NCI-H526 treated with DMSO at 0.1 percent for 48 hours (cell line): ENCODE measurements at places on chromosomes 2 and 18.

- DNase-seq: no peak
Observed at GRCh38 chr2:100767810-100768806, 51.8 kb upstream of the NPAS2 start.

DNA sequence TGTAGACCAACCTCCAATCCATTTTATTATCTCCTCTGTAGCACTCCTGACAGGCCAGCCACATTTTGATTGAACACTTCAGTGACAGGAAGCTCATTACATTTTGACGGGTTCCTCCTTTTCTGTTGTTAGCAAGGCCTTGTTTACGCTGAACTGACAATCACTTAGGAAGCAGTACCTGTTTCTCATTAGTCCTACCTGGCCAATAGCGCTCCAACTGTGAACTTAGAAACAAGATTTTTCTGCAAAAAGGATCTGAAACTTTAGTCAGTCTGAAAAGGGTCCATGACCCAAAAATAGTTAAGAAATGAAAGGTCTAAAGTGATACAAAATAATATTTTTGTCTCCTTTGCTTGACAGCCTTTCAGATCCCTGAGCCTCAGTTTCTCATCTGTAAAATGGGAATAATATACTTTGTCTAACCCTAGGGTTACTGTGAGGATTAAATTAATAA, 119.6 kb upstream of the MSTN start:
- DNase-seq: no peak

GRCh38 chr2:16664809-16665747, 556 bp downstream of the CYRIA start:
- DNase-seq: no peak

DNA sequence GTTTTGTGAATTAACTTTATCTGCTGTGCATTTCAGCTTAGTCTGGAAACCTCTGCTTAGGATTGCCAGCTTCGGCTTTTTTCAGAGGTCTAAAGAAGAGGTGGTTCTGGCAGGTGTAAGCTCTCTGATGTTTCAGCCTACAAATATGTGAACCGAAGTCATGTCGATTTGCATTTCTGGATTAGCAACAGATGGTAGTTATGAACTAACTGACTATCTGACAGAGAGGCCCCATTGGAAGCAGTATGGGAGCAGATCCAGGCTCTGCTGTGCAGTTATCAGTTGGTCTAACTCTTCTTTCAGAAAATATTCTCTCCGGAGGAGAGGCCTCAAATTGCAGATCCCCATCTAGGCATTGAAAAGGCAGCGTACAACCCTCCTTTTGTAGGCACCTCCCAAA, 32.7 kb upstream of the SPRED2 start:
- peak; percentile 79 for DNase-seq

GRCh38 chr2:133431289-133431688, 137.0 kb downstream of the NCKAP5 start:
- no peak for DNase-seq

DNA sequence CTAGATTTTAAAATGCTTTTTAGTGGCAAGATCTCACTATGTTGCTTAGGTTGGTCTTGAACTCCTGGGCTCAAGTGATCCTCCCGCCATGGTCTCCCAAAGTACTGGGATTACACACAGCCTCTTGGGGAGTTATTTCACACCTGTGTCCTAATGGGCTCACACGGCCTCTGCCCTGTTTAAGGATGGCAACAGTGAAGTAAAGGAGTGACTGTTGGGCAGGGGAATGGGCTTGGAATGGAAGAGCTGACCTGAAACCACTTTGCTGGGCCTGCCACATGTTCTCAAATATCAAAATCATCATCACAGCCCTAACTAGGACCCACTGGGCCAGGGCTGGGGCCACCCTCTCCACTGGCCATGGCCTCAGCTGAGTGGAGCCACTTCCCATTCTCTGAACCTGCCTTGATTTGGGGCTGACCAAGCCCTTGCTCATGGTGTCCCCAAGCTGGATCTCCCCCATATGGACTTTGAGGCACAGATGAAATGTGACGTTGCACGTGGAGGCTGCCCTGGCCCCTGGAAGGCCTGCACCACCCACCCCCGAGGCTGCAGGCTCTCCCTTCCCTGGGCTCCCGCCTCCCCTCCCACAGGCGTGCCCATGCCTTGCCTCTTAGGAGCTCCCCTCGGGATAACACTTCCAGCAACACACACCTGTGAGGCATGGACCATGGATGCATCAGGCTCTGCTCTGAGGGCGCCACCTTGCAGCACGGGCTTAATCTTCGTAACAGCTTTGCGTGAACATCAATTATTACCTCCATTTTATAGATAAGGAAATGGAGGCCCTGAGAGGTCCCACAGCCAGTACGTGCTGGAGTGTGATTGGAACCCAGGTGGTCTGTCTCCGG, 71.8 kb upstream of the SMAD7 start:
- DNase-seq: no peak

DNA sequence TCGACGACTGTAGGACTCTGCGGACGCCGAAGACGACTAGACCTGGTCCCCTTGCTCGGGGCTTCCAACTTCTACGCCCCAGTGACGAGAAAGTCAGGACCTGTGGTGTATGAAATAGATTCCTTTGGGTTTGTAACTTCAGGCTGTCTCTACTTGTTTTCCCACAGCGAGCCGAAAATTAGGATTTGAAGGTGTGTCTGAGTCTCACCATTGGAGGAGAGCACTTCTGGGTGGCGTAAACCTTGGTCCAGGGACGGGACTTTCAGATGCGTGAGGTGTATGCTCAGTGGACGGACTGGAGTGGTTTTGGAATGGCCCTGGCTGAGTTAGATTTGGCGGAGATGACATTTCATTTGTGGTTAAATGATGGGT, 1.3 kb downstream of the BIRC6 start:
- DNase-seq: no peak

- no peak for DNase-seq
Observed at GRCh38 chr18:3931542-3932112, 481.7 kb downstream of the TGIF1 start.

DNA sequence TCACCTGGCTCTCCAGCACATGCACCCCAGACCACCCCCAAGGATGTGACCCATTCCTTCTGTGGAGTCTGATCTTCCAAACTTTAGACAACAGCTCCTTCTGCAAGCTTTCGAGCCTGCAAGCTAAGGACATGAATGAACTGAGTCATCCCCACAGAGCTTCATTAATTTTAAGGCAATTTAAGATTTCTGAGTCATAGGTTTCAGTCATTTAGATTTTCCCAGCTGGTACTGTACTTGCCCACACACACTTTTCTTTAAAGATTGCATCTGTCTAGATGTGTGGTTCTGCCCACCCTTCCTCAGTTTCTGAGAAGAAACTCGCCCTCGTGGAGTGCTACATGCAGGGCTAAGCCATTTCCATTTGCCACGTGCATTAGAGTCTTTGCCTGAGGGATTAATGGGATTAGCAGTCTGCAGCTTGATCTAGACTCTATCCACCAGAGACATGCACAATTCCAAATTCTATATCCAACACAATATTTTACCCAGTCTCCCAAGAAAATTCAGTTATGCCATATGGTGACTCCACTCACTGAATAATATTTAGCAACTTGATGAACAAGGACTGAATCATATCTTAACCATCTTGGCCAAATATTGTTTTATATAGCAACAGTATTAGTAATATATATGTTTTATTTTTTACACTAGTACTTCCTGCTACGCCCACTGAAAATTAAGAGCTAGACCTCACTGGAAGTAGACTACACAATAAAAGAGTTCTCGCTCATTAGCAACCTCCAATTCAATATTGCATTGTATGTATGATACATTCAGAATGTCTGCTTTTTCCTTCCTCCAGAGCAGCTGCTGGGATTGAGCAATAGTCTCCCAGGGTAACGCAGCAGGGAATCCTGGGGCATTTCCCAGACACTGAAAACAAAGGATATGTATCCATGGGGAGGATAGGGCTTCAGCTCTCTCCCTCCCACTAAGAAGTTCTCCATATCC, 14.3 kb upstream of the TRIB2 start:
- no peak for DNase-seq

DNA sequence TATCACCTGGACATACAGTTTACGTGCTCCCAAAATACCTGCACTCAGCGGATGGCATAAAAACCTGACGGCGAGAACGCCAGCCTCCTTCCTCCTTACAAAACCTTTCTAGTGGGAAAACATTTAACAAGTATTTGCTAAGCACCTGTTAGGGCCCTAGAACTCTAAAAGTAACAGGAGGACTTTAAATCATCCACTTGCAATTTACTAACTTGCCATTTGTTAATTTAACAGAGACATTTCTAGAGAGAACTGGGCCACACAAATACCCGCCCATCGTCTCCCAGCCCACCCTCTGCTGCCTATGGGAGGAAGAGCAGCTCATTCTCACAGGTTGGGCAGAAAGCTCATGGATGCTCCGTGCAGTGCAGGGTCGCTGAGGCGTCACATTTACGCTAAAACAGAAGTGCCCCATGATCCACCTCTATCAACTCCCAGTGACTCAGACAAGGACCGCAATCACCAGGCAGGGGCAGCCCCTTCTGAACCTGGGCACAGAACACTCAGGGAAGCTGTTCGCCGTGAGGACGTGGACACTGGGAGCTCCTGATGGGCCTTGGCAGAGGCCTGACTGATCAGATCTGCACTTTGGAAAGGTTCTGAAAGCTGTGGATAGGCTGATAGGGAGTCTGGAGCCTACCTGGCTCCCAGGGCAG, 106.9 kb downstream of the HDAC4 start:
- DNase-seq: no peak

DNA sequence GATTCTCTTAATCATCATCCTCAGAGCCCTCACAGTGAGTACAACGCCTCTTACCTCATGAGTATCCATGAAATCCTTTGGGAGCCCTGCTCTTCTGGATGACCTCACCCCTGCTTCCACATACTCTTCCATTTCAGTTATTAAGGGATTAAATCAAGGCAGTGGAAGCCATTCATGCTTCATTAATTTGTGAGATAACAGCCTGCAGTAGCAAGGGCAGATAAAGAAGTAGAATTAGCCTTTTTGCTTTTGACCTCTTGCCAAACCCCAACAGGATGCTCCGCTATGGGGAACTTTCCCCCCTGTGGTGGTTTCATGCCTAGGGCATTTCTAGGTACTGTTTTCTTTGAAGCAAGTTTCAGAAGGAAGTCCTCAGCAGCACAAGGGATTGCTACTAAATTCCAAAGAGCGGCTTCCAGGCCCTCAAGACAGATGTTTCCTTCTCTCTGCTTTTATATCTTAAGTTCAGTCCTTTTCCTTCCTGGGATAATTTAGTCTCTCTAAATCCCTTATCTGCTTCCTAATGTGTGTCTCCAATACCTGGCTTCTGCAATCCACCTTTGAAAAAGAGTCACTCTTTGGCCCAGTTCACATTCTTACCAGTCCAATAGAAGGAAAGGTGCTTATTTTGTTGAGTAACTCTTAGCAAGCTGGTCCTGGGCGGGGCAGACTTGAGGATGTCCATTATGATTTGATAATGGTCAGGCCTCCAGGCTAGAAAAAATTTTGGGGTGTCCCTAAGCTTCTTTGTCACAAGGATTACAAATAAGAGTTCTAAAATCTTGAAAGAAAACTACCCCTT, 76.9 kb downstream of the MYO1B start:
- DNase-seq: no peak

- no peak for DNase-seq
Observed at GRCh38 chr18:73733806-73734314, 413.8 kb downstream of the FBXO15 start.

GRCh38 chr2:128633501-128633900, 314.8 kb upstream of the HS6ST1 start:
- DNase-seq: no peak

DNA sequence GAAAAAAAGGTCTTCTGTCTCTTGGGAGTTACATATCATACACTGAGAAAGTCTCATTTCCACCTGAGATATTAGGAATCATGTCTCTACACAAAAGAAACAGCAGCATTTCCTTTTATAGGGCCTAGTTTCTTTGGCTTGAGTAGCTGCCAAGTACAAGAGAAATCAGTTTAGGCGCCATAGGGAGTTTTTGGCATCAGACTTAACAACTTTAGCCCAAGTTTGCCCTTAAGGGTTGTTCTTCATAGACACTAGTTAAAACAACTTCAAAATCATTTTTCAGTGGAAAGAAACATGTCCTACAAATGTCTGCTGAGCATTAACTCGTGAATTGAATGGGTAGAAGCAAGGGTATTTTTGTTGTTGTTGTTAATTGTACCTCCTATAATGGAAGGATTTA, 587.0 kb upstream of the DSEL start:
- no peak for DNase-seq

GRCh38 chr2:239605976-239606375, 205.2 kb upstream of the HDAC4 start:
- no peak for DNase-seq

DNA sequence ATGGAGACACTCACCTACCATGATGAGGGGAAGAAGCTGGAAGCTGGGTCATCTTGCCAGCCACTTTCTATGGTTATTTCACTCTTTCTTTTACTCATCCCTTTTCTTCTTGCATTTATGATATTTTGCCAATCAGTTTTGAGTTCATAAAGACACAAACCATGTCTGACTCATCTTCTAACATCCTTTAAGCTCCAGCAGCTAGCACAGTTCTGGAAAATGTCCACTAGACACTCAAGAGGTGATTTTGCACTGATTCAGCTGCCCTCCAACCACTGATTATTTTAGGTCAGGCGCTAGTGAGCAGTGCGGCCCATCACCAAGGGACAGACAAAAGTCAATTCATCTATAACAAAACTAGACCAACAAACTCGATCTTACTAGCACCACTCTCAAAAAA, 537.1 kb upstream of the ID2 start:
- DNase-seq: no peak

DNA sequence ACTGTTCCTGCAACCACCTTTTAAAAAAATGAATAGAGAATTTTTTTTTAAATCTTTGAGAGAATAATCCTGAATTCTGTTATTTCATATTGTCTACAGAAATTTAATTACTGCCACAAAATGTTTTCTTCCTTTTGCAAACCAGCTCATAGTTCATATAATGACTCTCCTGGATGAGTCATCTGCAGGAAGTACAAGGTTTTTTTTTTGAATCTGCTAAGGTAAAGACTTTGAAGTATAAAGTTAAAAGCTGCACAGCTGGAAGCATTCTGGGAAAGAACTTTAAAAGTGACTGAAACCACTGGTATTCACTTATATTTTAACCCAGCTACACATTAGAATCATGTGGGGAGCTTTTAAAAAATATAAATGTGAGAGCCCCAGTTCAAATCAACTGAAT, 25.4 kb downstream of the SESTD1 start:
- no peak for DNase-seq

GRCh38 chr2:174106736-174107135, 141.6 kb upstream of the SP3 start:
- DNase-seq: no peak

- peak; percentile 63 for DNase-seq
Observed at GRCh38 chr18:4130734-4131719, 324.1 kb downstream of the DLGAP1 start.

- no peak for DNase-seq
Observed at GRCh38 chr18:33744032-33744697, 166.1 kb downstream of the ASXL3 start.

GRCh38 chr2:203787979-203788378, 79.6 kb upstream of the CTLA4 start:
- DNase-seq: no peak

- no peak for DNase-seq
Observed at GRCh38 chr2:38074764-38075506, 1.0 kb downstream of the CYP1B1 start.

GRCh38 chr2:157223624-157224205, 33.8 kb upstream of the GALNT5 start:
- DNase-seq: no peak
